Stimulated activated CD4-positive, alpha-beta T cell treated with anti-CD3 and anti-CD28 coated beads, Interleukin-4, amount 100 ng/mL, for 1 hour (primary cell): ENCODE measurements at places on chromosomes 3 and 15.

- DNase-seq, result no peak
Measured at GRCh38 chr3:129553719-129554118, 10.7 kb downstream of the H1-8 start.

DNA sequence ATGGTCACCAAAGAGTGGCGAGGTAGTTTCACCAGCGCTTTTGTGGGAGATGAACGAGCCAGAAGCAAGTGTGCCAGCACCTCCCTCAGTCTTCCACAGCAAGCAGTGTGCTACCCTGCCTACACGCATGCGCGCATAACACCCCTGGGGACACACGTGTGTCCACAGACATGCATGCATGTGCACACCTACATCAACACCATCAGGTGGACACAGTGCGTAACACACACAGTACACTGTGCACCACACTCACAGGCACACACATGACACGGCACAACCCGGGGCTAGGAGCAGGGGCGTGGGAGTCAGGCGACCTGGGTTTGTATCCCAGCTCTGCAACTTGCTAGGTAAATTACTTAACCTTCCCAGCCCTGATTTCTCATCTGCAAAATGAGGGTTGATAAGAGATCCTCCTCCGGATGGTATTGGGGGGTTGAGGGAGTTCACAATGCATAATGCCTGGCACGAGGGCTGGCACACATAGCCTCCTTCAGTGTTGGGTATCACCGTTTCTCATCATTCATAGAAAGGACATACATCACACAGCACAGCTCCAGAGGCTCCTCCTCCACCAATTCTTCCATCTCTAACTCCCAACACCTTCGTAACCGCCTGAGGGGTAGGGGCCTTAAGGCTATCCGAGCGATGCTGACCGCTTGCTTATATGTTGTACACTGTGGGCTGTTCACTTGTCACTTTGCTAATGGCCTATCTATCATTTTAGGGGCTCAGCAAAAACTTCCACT, 174.9 kb downstream of the SMAD6 start:
- no peak for DNase-seq

- no peak for DNase-seq
Measured at GRCh38 chr3:33936921-33937525, 138.6 kb downstream of the PDCD6IP start.

DNA sequence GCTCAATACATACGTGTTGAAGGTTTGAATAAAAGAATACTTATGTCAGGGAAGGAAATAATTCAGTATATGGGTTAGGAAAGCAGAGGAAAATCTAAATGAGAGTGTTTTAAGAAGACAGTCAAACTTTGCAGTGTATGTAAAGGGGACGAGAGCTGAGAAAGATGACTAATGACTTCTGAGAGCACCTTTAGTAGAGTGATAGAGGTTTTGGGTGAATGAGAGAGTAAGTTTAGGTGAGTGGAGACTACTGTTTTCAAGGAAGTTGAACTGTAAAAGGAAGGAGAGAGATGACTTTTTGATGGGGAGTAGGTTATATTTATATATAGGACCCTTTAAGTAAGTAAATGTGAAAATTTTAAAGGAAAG, 9.4 kb downstream of the TBC1D23 start:
- DNase-seq, result no peak

- DNase-seq, result no peak
Measured at GRCh38 chr3:155631323-155632019, 113.4 kb downstream of the PLCH1 start.

GRCh38 chr3:45997942-45998341, 2.3 kb upstream of the FYCO1 start:
- DNase-seq, result no peak

GRCh38 chr15:70002897-70003296, 94.8 kb downstream of the TLE3 start:
- DNase-seq, result no peak

DNA sequence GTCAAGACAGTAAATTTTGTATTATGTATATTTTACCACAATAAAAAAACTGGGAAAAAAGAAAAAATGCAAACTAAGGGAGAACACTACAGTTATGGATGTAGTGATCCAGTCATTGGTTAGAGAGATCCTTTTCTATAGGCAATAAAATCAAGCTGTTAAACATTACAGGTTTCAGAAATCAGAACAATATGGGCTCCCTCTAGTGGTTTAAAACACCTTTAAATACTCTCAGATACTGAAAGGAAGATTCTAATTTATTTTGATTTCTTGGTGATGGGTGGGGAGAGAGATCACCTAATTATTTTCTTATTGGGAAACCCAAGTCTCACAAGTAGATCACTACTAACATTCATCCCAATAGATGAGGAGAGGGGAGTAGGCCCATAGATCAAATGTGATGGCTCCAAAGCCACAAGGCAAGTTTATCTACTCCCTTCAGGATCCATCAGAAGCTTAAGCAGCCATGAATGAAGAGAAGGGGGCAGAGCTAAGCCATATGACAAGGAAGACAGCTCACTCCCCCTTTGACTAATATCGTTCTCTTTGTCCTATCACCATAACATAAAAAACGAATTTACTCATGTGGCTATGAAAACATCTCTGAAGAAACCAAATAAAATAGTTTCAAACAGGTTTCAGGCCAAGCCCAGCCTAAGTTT, 118.6 kb downstream of the ANO10 start:
- DNase-seq, result no peak

GRCh38 chr3:128884992-128885391, 5.6 kb downstream of the ACAD9 start:
- DNase-seq, result no peak

- no peak for DNase-seq
Measured at GRCh38 chr3:169548194-169548593, 115.3 kb downstream of the MECOM start.

DNA sequence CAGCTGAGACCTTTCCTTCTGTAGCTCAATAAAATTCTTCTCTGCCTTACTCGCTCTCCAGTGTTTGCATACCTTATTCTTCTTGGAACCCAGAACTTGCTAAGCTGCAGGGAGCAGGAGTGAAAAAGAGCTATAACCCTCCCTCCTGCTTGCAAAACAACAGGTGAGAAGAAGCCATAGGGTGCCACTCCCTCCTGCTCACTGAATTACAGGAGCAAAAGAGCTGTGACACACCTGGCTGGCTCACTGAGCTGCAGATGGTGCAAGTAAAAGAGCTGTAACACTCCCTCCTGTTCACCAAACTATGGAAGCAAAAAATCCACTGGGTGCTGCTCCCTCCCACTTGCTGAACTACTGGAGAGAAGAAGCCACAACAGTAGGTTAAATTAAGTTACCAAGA, 44.2 kb upstream of the C2CD4B start:
- no peak for DNase-seq

- no peak for DNase-seq
Measured at GRCh38 chr3:157786618-157787017, 283.4 kb upstream of the VEPH1 start.

- DNase-seq, result no peak
Measured at GRCh38 chr15:99980752-99981151, 247.5 kb upstream of the LYSMD4 start.

DNA sequence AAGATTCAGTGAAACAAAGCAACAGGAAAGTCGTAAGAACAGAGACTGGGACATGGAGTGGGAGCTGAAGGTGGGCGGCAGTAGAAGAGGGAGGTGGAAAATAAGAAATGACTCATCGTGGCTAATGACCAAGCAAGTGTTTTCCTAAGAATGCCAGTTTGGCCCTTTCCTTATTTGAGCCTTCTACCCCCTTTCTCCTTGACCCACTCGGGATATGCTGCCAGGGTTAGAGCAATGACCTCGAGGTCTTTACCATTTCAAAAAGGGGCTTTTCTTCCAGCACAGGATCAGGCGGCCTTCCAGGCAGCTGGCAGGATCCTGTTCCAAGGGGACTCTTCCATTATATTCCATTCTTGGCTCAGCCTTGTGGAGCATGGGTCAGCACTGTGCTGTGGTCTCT, 241.1 kb downstream of the RYR3 start:
- no peak for DNase-seq

DNA sequence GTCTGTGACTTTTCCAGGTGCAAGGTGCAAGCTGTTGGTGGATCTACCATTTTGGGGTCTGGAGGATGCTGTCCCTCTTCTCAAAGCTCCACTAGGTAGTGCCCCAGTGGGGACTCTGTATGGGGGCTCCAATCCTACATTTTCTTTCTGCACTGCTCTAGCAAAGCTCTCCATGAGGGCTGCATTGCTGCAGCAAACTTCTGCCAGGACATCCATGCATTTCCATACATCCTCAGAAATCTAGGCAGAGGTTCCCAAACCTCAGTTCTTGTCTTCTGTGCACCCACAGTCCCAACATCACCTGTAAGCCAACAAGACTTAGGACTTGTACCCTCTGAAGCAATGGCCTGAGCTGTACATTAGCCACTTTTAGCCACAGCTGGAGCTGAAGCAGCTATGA, 694.5 kb upstream of the BCHE start:
- no peak for DNase-seq
